Skeletal muscle cell (primary cell): ENCODE measurements at places on chromosomes 13 and 19.

DNA sequence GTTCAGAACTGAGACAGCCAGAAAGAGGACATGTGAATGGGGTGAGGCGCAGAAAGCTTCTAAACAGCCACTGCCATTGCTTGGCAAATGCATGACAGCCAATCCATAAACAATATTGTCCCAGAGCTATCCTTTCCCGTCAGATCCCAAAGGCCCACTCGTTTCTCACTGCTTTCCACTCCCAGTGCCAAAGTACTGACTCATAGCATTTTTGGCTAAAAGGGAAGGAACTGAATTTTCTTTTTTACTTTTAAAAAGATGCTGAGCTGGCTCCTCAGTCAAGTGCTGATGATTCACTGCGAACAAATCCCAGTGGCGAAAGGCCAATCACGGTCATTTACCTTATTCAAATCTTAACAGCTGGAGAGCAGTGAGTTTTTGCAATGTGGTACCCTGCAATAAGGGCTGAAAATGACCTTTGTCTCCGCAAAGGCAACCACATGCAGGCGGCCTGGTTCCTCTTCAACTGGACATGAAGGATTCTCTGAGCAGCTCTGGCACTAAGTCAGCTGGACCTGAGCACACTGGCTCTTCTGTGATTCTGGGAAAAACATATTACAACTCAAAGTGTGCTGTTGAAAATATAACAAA lies 151.7 kb downstream of the DCLK1 start:
- DNase-seq: peak; percentile 96

- no peak for DNase-seq
Measured at GRCh38 chr19:4436231-4436630, 21.4 kb downstream of the UBXN6 start.

- DNase-seq: no peak
Measured at GRCh38 chr19:21910318-21910717, 74.3 kb upstream of the ZNF43 start.

DNA sequence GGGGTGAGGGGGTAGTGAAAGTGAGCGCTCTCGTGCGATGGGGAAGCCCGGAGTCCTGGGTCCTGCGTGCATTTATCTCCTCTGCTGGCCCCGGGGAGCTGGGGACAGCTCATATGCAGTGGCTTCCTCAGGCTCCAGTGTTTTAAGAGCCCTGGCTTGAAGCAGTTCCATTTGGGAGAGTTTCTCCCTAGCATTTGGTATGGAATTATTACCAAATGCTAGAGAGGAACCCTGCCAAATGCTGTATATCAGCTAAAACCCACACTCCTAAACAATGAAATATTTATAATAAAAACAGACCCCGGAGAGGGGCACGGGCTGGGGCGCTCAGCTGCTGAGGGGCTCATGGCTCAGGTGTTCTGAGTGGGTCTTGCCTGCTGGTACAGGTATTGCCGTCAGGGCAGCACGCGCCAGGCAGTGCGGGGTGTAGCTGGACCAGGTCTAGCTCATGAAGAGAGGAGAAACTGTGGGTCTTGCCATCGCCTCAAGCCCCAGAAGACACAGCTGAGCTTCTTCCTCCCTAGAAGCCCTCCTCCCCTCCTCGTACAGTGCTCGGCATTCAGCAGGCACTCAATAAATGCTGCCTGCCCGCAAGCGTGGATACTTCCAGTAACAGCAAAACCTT lies 163.6 kb upstream of the ZNF536 start:
- DNase-seq: no peak

- no peak for DNase-seq
Measured at GRCh38 chr19:13382633-13382938, 123.7 kb downstream of the CACNA1A start.

- peak; percentile 59 for DNase-seq
Measured at GRCh38 chr13:36778083-36778671, 40.8 kb upstream of the RFXAP start.

DNA sequence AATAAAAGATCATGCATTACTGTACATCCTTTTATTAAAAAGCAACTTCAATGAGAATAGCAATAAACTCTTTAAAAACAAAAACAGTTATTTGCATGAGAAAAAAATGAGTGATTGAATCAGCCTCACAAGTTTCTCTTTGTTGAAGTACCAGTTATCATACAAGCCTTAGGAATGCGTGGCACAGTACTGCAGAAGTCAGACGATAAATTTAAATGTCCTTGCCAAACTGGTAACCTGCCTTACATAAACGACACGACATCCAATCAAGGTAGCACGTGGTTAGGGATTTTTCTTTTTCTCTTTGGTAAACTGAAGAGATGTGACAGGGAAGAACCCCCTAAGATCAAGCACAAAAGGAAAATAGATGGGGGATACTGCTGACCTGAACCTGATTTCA lies 251.0 kb downstream of the KLF12 start:
- no peak for DNase-seq

DNA sequence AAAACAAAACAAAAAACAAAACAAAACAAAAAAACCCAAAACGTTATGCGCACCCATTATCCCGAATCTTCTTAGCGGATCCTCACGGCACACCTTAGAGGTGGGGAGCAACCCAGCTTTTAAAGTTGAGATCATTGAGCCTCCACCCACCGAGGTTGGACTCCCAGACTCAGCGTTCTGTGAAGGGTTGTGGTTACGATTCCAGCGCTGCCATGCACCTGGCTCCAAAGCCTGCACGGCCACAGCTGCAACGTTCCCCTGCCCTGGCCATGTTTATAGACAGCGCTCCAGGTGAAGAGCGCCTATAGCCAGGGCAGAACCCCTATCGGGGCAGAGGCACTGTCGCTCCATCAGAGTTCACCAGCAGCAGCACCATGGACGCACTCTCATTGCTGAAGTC lies 18.7 kb upstream of the LILRA2 start:
- no peak for DNase-seq

DNA sequence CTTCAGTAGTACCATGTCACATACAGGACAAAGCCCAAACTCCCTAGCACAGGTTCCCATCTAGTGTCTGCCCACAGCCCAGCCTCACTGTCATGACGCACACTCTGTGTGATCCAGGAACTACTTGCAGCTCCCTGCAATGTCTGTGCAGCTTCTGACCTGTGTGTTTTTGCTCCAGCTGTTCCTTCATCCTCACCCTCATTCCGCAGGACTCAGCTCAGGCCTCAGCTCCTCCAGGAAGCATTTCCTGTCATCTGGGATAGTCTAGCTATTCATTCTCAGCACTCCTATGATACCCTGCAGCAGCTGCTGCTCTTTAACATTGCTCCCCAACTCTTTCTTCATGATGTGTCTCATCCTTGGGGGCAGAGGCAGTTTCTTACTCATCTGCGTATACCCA lies 56.1 kb downstream of the ENOX1 start:
- peak; percentile 94 for DNase-seq

- no peak for DNase-seq
Measured at GRCh38 chr19:28981518-28981917, 231.4 kb downstream of the UQCRFS1 start.

DNA sequence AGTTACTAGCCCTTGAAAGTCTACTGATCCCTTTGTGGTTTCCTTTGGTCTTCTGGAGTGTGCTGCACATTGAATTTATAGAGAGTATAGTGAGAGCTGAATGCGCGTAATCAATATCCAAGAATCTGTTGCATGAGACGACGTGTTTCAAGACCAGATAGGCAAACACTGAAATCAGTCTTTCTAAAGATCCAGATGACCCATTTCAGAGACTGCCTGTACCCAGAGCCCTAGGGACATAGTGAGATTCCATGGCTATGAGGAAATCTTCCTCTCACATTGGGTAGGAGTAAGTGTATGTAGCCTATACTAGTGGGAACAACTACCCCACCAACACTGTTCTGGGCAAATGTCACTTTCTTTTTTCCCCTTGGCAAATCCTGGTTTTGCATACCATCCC lies 48.6 kb downstream of the ARHGAP35 start:
- no peak for DNase-seq

DNA sequence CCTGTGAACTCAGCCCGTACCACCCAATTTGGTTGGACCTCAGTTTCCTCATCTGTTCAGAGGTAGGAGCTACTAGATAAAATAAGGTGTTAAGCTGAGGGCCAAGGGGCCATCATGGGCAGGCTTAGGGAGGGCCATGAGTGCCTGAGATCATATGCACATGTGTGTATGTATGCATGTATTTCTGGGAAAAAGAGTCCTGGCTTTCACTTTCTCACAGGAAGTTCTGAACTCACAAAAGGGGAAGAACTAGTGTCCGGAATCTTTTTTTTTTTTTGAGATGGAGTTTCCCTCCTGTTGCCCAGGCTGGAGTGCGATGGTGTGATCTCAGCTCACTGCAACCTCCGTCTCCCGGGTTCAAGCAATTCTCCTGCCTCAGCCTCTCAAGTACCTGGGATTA lies 18.9 kb downstream of the TGFB1 start:
- DNase-seq: no peak

DNA sequence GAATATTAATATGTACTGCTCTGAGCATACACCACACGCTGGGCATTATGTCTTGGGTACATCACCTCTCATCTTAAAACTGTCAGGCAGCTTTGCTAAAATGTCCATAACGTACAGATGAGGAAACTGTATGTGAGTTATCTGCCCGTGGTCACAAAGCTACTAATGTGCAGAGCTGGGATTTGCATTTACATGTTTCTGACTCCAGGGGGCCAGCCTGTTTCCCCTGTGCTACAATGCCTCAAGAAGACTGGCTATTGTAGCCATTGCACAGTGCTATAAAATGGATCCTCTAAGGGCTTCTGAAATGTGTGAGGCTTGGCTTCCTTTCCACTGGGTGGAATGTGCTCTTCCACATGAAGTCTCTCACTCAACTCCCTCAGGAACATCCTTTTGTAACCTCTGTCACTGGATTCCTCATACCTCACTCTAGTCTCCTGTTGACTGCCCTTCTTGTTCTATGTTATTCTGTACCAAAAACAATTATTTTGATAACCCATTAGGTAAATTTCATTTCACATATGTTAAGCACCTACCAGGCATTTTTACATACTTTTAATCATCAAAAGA lies 95.6 kb upstream of the HTR2A start:
- no peak for DNase-seq

DNA sequence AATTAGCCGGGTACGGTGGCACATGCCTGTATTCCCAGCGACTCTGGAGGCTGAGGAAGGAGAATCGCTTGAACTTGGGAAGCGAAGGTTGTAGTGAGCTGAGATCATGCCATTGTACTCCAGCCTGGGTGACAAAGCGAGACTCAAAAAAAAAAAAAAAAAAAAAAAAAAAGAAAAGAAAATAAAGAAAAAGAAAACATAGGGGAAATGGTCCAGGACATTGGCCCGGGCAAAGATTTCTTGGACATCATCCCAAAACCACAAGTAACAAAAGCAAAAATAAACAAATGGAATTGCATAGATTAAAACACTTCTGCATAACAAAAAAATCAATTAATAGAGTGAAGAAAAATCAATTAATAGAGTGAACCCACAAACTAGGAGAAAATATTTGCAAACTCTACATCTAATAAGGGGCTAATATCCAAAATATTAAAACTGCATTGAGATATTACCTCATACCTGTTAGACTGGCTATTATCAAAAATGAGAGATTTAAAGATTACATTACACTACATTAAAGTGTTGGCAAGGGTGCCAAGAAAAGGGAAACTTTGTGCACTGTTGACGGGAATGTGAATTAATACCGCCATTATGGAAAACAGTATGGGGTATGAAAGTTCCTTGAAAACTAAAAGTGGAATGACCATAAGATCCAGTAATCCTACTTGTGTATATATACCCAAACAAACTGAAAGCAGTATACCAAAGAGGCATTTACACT lies 18.5 kb upstream of the ABCC4 start:
- DNase-seq: no peak

DNA sequence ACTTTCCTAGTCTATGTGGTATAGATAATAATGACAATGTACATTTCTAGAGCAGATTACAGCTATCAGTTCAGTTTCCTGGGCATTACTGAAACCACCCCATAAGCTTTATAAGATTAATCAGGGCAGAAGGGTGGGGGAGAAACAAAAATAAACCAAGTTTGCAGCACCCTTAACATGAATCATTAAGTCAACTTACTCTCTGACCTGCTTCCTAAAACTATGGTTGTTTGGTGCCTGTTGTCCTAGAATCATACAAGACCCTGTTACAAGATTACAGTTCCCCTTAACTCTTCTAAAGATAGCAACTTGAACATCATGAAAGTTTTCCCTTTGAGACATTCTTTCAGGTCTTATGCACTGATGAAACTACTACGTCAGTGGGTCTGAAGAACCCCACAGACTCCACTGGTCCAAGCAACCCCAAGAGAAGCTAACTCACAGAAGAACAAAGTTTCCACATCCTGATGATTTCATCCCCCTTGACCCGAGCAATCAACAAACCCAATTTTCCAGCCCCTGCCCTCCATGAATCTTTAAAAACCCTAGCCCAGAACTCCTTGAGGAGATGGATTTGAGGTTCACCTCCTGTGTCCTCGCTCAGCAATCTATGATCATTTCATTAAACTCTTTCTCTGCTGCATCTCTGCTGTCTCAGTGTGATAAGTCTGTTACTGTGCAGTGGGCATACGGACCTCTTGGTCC lies 336.5 kb downstream of the FOXO1 start:
- no peak for DNase-seq

- DNase-seq: peak; percentile 42
Measured at GRCh38 chr13:39897636-39898035, 242.2 kb downstream of the COG6 start.

GRCh38 chr13:44013758-44014291 lies 134.1 kb downstream of the LACC1 start:
- DNase-seq: peak; percentile 42

- DNase-seq: no peak
Measured at GRCh38 chr19:21256722-21257121, 72.5 kb downstream of the ZNF708 start.

DNA sequence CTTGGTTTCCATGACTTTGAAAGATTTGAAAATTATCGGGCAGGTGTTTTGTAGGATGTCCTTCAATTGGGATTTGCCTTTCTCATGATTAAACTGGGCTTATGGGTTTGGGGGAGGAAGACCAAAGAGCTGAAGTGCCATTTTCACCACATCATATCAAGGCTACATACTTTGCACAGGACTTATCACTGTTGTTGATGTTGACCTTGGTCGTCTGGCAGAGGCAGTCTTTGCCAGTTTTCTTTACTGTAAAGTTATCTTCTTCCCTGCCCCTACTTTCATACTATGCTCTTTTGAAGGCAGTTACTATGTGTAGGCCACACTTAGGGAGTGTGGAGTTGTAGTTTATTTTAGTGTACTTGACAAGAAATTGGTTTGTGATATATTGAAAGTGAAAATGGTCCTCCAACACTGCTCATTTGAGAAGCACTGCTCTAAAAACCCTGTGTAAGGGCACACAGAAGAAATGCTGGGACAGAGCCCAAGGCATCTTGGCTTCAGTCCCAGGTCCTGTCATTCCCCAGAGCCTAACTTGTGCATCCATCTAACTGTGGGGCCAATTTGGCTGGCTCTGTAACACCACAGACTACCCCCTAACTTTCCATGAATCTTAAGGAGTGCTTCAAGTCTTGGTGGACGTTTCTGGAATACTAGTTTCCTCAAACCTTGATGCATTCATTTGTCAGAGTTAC lies 384.9 kb downstream of the KCNRG start:
- no peak for DNase-seq

DNA sequence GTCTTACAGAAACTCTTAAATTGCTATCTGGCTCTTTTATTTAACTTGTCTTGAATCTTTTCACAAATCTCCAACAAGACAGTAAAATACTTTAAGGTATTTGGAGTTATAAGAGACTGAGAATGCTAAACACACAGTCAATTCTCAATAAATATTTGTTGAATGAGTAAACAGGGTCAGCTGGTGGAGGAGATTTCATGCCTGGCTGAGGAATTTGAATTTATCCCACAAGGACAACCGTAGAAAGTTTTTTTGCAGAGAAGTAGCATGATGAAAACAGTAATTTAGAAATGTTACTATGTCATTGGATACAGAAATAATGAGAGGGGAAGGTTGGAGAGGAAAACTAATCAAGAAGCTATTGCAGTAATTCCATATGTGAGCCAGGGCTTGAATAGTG lies 1223.7 kb downstream of the PCDH17 start:
- DNase-seq: peak; percentile 9

GRCh38 chr13:110661256-110661655 lies 44.7 kb downstream of the CARS2 start:
- DNase-seq: no peak
